ENCODE measurements at places on chromosomes 2 and 18.

GRCh38 chr2:221514305-221515040 is 57.6 kb downstream of the EPHA4 start:
- DNase-seq = no peak

DNA sequence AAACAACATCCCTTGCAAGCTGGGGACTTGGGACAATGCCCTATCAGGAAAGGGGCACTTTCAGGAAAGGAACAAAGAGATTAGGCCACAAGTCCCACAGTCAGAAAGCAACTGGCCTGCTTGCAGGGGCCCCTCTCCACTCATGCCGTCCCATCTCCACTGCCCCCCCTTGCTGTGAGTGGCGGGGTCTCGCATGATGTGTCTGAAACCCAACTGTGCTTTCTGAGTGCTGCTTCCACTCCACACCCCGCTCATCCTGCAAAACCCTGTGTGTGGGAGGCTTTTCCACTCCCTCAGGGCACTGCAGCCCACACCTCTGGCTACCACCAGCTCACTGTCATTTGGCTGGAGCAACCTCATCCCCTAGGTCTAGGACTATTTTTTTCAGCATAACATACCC is 7.9 kb downstream of the HS6ST1 start:
- DNase-seq = no peak

GRCh38 chr2:12949406-12949805 is 232.7 kb downstream of the TRIB2 start:
- DNase-seq = no peak

- no peak for DNase-seq
Measured at GRCh38 chr2:192030289-192030688, 164.4 kb downstream of the TMEFF2 start.

GRCh38 chr2:3441465-3441864 is 62.0 kb downstream of the TRAPPC12 start:
- DNase-seq = no peak

DNA sequence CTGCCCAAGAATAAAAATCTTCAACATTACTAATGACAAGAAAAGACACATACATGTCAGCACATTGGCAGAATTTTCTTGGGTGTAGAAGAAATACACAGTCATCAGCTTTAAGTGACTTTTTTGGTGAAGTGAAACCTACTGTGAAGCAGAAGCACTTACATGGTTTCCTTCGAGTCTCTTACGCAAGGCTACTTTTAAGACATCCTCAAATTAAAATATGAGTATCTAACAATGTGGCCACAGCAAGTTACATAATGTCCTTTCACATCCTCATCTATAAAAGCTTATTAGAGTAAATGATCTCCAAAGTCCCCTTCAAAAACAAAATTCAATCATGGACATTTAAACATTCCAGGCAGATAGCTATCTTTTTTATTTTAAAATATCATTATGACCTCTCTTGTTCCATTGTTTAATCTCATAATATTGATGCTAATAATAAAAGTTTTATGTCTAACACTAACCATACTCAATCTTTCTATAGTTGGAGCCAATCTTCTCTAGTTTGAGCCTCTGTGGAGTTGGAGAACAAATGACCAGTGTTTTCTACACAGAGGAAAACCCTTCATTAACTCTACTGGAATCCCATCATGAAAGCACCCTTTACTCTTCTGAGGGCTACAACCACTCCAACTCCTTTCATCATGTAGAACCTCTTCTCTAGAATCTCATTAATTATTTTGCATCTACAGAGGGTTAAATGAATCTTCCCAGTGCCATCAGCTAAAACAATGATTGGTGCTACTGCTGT is 182.2 kb upstream of the ZFP36L2 start:
- no peak for DNase-seq

DNA sequence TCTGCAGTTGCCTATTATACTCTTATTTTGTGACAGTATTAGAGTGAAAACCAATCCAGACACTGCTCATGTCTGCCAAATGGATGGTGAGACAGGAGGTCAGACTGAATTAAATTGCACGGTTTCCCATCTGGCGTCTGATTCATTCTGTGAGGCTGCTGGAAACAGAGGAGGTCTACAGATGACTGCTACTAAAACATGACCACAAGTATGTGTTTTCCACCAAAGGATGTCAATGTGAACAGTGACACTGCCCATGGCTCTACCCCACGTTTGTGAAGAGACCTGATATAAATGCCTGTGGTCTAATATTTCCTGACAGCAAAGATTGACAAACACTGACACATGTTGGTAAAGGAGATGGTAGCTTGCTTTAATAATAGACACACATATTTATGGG is 104.3 kb upstream of the ST6GAL2 start:
- DNase-seq = no peak

DNA sequence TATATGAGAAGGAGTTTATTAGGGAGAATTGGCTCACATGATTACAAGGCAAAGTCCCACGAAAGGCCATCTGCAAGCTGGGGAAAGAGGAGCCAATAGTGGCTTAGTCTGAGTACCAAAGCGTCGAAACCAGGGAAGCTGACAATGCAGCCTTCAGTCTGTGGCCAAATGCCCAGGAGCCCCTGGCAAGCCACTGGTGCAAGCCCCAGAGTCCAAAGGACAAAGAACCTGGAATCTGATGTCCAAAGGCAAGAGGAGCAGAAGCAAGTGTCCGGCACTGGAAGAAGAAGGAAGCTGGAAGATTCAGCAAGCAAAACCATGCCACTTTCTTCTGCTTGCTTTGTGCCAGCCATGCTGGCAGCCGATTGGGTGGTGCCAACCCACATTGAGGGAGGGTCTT is 74.3 kb upstream of the NPAS2 start:
- DNase-seq = no peak

- no peak for DNase-seq
Measured at GRCh38 chr2:130882111-130882690, 45.5 kb downstream of the ARHGEF4 start.

DNA sequence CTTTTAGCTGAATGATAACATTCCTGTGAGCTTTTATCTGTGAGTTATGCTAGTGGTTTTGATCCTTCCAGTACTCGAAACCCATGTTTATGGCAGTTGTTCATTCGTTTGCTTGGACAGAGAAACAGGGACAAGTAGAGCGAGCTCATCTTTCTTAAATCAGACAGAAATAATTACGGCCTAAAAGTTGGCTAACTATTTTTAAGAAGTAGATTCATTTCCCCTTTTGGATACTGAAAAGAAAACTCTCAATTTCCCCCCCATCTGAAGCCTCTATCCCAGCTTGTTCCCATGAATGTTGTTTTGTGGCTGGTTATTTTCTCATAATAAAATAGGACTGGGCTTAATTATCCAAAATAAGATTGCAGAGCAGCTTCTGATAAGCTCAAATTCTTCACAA is 67.1 kb downstream of the ANTXR1 start:
- DNase-seq = no peak

GRCh38 chr2:35172687-35173086 is 1182.9 kb upstream of the CRIM1 start:
- no peak for DNase-seq

DNA sequence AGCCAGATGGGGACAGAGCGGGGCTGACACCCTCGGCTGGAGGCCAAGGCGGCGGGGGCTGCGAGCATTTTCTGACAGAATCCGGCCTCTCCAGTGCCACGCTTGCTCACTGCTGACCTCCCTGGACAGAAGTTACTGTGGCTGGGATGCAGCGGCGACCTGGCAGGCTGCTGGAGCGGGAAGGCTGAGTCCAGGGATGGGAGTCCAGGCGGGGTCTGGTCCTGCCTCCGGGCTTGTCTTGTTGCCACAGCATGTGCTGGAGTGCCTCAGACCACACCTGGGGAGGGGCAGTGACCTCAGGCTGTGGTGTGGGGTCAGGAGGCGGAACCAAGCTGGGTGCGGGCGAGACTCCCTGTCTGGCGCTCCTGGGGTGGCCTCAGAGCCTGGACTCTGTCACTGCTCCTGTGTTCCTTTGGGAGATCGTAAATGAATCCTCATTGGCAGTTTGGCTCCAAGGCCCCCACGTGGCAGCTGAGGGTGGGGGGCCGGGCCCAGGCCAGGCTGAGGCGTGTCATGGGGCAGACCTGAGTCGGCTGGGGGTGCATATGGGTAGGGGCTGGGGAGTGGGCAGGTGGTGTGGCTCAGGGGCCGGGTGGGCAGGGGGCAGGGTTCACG is 5.5 kb downstream of the BOK start:
- DNase-seq = no peak

DNA sequence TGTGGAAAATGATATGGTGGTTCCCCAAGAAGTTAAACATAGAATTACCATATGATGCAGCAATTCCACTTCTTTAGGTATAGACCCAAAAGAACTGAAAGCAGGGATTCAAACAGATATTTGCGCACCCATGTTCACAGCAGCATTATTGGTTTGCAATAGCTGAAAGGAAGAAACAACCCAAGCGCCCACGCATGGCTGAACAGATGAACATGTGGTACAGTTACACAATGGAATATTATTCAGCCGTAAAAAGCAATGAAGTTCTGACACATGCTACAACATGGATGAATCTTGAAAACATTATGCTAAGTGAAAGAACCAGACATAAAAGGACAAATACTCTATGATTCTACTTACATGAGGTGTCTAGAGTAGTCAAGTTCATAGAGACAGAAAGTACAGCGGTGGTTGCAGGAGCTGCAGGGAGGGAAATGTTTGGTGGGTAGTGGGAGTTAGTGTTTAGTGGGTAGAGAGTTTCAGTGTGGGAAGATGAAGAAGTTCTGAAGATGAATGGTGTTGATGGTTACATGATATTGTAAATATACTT is 26.7 kb upstream of the ASPRV1 start:
- DNase-seq = no peak

GRCh38 chr2:47321411-47322031 is 81.4 kb upstream of the MSH2 start:
- no peak for DNase-seq

DNA sequence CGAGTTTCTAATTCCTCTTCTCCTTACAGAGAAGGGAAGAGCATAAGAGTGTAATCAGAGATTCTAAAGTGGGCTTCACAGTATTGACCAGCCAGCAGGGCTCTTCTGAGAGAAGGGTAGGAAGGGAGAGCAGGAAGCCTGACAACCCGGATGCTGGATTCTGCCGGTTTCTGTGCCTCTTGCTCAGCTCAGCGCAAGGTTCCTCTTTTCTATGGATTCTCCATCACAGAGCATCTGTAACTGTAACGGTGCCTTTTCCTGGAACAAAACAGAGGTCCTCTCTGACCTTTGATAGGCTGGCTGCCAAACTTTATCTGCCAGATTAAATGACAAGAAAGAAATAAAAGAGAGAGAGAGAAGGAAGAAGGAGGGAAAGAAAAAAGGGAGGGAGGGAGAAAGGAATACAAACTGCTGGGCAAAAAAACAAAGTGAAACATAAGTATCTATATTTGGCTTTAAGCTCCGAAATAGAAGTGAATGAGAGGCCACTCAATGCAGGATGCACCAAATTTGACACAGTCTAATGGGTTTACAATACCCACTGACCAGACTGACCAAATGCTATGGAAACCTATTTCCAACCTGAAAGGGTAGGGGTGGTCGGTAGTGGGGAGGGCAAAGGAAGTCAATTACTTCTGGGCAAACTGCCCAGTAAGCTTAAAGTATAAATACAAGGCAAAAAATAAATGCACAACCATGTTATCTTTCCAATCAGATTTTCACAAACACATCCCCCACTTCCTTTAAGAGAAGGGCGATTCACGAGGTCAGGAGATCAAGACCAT is 59.2 kb downstream of the PIEZO2 start:
- DNase-seq = no peak

DNA sequence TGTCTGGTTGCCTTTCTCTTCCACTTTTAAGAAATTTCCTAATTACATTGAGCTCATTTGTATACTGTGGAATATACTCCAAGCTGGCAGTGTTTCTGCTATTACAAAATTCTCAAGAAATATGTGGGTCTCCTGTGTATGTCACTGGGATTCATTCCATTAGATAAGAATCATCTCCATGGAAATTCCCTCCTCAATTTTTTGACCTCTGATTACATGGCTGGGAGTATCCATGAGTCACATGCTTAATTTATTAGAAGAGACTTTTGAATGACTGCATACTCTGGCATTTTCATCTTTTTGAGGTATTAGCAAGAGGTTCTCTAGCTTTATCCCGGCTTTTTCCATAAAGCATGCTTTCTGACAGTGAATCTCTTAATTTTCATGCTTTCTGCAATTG is 665.5 kb upstream of the CNTNAP5 start:
- no peak for DNase-seq

- DNase-seq = no peak
Measured at GRCh38 chr18:26791676-26792075, 73.8 kb downstream of the AQP4 start.

DNA sequence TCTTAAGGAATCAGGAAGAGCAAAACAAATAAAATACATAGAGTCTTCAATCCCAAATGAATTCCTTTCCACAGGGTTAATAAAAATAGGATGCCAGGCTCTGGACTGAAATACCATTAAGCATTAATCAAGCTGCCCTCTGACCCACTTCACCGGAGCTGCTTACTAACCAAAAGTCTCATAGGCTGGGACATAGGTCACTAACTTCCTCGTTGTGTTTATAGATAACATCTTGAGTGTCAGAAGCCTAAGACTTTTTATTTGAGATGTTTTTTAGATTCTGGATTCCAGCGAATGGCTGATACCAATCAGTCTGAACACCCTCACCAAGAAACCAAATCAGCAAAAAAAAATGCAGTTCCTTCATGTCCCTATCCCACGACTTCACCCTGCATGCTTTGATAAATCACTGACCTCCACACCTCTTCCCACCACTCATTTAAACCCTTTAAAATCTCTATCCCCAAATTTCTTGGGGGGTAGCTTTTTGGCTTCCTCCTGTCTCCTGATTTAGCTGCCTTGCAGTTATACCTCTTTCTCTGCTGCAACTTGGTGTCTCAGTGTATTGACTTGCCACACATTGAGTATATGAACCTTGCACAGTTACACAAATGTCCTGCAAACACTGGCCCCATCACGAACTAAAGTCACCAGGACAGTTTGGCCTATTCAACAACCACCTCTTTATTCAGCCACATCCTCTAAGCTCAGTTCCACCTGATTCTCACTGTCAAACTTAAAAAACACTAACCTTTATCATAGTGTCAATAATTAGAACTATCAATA is 399.3 kb downstream of the METTL4 start:
- no peak for DNase-seq

GRCh38 chr2:11582612-11582861 is 48.7 kb downstream of the GREB1 start:
- DNase-seq = no peak

DNA sequence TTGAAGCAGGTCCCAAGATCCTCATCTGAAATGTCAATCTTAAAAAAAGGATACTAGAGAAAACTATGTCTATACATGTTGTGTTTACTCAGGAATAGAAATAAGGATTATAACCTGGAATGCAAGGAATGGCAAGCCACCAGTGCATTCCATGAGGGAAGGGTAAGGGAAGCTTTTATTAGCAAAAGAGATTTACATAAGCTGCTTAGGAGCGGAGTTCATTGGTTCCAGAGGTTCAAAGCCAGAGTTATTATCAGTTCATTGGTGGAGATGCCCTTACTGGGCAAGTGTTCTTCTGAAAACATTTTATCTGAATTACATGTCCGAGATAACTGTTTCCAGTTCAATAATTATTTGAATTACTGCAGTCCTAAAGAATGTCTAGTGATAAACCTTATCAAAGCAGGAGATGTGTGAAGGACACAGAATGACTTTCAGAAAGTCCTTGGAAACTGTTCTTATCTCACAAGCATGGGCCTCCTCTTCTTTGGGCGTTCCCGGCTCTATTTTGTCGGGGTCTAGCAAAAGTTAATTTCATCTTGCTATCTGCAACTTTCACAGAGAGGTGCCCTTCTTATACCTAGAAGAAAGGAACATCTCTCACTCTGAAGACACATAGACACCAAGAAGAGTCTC is 23.5 kb downstream of the COMMD1 start:
- no peak for DNase-seq

All from AG09319 (cell line).